ENCODE measurements at places on chromosomes 4 and X.

DNA sequence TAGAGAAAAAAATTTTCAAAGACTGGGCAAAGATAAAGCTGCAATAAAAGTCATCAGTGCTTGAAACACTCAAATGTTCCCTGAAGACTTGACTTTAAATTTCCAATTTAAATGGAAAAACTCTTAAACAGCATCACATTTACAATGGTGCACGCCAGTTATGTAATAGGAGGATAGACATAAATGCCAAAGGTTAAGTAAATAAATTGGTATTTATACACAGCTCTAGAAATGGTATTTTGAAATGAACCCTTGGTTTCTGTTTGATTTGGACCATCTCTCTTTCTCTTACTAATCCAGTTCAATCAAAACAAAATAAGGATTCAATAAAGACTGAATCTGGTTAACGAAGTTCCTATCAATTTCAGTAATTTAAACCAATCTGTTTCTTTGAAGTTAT is 272.6 kb downstream of the GPM6A start:
- DNase-seq = no peak

- no peak for DNase-seq
Measured at GRCh38 chr4:41745292-41746024, 3.1 kb downstream of the PHOX2B start.

DNA sequence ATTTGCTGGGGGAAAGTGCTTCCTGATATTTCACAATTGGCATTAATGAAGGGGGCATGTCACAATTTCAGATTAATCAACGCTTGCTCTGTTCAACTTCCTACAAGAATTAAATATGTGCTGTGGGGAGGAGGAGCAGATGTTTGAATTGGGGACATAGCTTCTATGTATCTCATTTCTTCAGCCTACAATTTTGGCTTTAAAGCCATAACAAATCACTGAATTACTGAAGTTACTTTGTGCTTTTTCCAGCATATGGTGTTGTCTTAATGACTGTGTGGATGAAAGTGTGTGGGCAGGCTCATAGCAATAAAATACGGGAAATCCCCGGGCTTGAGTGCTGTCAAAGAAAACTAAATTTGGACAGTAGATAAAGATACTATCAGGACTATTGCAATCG is 813 bp downstream of the TLR7 start:
- DNase-seq = no peak

GRCh38 chrX:10569946-10570345 is 50.4 kb downstream of the MID1 start:
- no peak for DNase-seq

GRCh38 chrX:53022381-53022780 is 26.2 kb upstream of the GPR173 start:
- DNase-seq = no peak

DNA sequence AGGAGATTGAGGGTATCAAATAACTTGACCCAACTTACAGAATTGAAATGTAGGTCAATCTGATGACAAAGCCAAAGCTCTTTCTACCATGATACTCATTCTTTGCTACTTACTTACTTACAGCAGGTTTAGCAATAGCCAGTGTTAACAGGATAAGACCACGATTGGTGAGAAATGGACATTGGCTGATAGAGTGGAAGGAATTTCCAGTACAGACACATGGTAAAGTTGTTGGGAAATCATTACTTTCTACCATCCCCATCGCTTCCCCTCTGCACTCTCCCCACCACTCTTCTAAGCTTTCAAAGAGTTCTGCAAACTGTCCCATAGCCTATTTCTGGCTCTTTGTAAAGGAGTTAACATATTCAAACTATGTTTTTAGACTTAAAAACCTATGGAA is 119.7 kb downstream of the CHRNA9 start:
- no peak for DNase-seq

GRCh38 chrX:101365301-101365795 is 16.8 kb upstream of the TIMM8A start:
- no peak for DNase-seq

DNA sequence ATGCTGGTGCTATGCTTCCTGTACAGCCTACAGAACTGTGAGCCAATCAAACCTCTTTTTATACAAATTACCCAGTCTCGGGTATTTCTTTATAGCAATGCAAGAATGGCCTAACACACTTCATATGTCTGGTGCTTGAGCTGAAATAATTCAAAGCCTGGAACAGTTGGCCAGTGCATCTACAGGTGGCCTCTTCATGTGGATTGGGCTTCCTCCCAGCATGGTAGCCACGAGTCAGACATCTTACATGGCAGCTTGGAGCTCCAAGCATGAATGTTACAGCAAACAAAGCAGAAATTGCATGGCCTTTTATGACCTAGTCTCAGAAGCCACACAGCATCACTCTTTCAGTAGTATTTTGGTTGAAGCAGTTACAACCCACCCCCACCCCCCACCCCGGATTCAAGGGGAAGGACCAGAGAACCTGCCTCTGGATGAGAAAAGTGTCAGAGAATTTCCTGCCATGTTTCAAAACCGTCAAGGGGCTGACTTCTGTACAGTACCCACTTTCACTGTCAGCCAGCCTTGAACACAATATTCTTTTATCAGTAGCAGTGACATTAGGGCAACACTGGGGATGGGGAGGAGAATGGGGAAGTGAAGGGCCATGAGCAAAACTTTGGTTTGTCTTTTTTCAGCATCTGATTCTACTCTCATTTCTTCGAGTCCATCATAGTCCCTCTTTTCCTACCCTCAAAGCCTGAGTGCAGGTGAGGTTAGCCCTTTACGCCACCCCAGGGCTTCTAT is 368.7 kb downstream of the BCOR start:
- no peak for DNase-seq

- DNase-seq = no peak
Measured at GRCh38 chrX:122941806-122942205, 242.3 kb upstream of the GRIA3 start.

DNA sequence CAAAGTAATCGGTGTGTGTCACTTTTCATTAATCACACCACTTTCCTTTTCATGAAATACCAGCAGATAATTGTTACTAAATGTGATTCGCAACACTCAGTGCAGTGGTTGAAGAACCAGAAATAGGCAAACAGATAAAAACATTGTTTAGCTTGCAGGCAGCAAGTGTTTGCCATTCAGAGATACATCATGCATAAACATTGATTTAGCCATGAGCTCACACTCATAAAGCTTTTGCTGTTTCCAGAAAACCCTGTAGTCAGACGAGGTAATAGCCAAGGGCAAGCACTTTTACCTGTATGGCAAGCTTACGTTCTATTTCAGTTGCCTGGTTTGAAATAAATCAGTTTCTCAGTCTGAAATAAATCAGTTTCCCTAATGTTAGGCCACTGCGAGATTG is 542.0 kb upstream of the TENM3 start:
- DNase-seq = no peak

DNA sequence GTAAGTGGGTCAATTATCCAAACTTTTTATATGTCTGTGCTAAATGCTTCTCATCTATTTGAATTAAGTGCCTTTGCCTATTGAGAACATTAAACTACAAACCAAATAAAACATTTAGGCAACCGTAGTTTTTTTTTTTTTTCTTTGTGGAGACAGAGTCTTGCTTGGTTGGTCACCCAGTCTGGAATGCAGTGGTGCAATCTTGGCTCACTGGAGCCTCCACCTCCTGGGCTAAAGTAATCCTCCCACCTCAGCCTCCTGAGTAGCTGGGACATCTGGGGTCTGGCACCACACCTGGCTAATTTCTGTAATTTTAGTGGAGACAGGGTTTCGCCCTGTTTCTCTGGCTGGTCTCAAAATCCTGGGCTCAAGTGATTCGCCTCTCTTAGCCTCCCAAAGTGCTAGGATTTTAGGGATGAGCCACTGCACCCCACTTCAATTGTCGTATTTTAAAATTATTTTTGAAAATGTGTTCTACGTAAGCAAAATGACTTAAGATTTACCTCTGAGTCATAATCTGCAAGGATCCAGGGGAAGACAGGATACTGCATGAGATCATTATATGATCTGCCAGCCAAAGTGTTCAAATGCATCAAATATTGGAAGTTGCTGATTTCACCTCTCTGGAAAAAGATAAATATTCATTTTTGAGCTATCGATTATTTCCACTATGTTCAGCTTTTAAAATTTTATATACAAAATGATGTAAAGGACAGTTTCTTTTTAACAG is 125.6 kb downstream of the CDS1 start:
- no peak for DNase-seq

DNA sequence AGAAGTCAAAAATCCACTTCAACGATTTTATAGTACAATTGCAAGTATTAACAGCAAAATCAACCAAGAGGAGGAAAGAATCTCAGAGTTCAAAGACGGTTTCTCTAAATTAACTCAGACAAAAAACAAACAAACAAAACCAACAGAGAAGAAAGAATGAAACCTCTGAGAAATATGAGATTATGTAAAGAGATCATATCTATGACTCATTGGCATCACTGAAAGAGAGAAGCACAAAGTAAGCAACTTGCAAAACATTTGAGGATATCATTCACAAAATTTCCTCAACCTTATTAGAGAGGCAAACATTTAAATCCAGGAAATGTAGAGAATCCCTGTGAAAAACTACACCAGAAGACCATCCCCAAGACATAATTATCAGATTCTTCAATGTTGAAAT is 370.4 kb downstream of the INPP4B start:
- no peak for DNase-seq

GRCh38 chr4:32485956-32486355 is 1765.8 kb downstream of the PCDH7 start:
- DNase-seq = no peak

DNA sequence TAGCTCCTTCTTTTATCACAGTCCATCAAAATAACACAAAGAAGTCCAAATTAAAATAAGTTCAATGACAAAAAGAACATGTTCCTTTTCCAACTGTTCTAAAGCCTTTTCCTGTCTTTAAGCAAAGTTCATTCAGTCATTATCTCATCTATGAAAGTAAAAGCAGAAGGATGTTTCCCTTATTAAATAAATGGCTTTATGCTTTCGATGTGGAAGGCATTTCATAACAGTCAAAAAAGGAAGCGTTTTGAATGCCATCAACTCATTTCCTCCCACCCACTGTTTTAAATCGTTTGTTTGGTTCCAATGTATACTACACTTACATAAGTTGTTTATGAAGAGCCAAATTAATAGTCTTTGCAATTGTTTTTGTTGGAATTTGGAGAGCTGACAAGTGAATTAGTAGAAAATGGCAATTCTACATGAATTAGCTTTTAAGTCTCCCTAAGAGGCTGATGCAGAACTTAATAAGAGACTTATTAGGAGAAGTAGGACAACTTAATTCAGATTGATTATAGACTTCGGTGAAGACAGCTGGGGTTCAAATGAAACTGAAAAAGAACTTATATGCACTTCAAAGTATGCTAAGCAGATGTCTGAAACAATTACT is 392.6 kb upstream of the FTHL17 start:
- no peak for DNase-seq

DNA sequence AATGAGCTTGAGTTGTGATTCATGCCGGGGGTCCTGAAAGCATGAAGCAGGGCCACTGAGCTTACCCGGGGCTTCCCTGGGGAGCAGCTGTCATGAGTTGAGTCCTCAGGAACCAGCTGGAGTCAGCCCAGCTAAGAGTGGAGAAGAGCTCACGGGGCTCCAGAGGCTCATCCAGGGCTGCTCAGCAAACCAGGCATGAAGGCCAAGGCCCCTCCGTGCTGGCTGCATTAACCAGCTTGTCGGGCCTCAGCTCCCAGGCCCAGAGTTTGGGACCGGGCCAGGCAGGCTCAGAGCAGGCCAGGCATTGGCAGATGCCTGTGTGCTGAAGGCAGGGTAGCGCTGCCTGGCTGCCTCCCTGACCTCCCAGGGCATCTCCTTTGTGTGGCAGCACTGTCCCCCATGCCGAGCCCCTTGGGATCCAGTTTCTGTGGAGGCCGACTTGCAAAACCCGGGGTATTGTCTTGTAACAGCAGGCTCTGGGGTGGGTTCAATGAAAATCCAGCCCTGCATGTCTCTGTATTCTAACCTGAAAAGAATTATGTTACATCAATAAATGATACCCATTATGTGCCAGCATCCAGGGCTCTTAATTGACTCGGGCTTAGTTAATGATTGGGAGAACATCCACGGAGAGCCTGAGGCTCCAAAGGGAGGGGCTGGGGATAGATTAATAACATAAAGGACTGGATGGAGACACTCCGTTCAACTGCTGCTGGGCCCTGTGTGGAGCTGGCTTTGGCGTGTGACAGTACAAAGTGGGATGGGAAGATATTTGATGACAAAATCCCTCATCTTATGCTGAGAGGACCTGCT is 68.0 kb upstream of the MSX1 start:
- no peak for DNase-seq

DNA sequence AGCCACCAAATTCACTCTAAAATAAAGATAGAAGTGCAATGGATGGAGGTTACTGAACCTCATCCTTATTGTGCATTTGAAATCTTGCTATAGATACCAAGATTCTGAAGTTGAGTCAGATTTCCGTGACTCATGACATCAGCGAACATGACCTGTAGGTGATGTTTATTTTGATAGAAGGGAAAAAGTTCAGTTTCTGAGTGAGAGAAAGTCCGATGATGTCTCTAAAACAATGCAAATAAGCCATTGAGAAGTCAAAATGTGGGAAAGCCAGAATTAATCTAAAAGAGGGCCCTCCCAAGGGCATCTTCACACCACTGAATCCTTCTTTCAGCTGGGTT is 20.0 kb downstream of the PHOX2B start:
- DNase-seq = no peak

DNA sequence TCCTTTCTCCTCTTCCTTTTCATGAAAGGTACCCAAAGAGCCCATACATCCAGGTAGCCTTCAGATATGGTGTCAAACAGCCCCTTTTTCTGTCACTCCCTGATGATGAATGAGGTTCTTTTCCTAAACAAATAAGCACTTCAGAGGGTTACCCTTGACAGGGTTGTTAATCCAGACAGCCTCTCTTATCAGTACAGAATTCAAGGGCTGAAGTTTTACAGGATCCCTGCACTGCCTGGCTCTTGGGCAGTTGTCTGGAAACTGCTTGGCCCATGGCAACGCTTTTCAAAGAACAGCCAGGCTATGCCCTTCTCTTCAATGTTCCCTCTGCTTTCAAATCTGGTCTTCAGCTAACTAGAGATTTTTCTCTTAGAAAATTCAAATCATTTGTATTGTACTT is 352.6 kb upstream of the FAM241A start:
- no peak for DNase-seq

Data from stimulated activated CD8-positive, alpha-beta memory T cell treated with anti-CD3 and anti-CD28 coated beads, Interleukin-4, amount 100 ng/mL, for 4 hours (primary cell).